CD4-positive, alpha-beta T cell treated with Interleukin-6 for 4 hours (primary cell): ENCODE measurements at places on chromosomes 3 and 15.

DNA sequence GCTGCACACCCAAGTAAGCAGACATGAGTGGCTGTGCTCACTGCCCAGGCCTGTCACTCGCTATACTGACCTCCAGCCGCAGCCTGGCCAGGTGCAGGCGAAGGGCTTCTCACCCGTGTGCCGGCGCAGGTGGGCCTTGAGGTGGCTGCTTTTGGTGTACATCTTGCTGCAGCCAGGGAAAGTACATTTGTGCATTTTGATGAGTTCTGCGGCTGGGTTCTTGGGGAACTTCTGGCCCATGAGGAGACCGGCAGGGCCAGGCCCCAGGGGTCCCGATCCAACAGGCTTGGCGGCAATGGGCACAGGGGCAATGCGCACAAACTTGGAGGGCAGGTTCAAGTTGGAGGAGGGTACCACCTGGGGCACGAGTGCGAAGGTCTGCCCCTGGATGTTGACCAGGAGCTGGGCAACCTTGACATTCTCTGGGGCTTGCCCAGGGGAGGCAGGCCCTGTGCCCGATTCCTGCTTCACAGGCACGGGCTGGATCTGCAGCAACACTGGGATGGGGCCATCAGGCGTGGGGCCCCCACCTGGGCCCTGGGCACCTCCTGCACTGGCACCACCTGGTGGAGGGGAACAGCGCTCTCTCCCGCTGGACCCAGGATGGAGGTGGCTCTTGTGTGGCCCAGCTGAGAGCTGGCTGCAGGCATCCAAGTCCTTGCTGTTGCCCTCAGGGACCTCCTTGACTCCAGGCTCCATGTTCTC is 5.3 kb downstream of the KLF15 start:
- DNase-seq = no peak

DNA sequence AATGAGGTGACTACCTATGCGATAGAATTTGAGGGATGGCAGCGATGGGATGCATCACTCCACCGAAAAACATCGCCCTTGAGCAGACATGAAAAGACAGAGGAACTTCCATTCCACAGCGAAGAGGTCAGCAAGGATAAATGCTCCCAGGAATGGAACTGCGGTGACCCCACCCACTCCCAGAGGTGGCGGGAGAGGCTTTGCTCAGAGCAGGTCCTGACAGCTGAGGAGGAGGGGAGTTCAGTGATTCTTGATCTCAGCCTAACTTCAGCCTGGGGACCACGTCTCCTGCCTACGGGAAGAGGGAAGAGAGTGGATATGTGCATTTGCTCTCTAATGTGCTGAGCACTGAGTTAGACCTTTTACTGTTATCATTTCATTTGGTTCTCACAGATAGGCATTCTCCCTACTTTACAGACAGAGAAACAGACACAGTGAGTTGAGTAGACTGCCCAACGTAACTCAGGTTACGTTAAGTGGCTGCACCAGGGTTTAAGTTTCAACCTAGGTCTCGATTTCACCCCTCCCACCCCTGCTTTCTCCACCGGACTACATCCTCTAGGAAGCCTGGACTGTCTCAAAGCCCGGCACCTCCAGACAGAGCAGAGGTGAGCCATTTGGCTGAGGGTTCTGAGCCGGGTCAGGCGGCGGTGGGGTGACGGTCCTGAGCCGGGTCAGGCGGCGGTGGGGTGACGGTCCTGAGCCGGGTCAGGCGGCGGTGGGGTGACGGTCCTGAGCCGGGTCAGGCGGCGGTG is 170.0 kb downstream of the RAB11A start:
- no peak for DNase-seq

- no peak for DNase-seq
Measured at GRCh38 chr15:83199288-83199687, 8.3 kb downstream of the HDGFL3 start.

- no peak for DNase-seq
Measured at GRCh38 chr3:43748179-43748578, 57.4 kb downstream of the ABHD5 start.

DNA sequence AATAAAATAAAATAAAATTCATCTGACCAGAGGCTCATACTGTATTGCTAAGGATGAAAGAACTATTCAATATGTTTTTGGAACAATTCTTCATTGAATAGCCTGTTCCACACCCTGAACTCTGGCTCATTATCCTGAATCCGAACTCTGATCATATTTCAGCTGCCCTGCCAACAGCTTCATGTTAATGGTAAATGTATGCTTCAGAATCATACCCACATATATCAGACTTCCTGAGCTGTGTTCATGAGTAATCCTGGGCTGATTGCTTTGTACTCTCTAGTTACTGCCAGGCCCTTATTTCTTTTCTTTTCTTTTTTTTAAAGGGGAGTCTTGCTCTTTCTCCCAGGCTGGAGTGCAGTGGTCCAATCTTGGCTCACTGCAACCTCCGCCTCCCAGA is 11.8 kb downstream of the INO80 start:
- no peak for DNase-seq

DNA sequence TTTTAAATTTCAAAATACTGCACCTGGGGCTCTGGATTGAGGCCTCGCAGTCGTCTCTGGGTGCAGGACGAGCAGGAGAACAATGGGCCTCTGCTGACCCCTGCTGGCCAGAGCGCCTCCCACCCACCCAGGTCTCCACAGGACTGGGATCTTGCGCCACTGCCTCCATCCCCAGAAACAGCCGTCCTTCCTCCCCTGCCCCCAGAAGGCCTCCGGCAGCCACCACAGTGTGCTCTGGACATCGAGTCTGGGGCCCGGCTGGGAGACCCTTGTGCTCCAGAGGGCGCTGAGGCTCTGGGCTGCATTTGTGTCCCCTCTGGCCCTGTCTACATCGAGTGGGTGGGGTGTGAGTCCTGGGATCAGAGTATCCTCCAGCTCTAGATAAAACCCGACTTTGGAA is 6.7 kb upstream of the ACSBG1 start:
- peak; percentile 87 for DNase-seq

DNA sequence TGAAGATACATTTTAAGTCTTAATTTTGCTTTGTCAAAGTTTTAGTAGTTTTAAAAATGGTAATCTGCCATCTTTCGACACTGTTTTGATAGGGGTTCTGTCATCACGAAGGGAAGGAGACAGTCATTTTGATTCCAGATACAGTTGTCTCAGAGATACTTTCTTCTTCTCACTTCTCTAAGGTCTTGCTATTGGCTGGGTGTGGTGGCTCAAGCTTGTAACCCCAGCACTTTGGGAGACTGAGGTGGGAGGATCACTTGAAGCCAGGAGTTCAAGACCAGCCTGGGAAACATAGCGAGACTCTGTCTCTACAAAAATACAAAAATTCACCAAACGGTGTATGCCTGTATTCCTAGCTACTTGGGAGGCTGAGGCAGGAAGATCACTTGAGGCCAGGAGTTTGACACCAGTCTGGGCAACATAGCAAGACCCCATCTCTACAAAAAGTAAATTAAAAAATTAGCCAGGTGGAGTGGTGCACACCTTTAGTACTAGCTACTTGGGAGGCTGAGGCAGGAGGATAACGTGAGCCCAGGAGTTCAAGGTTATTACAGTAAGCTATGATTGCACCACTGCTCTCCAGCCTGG is 3.3 kb downstream of the RAB8B start:
- no peak for DNase-seq

- no peak for DNase-seq
Measured at GRCh38 chr3:149586871-149587270, 71.0 kb downstream of the WWTR1 start.

GRCh38 chr15:40558952-40559742 is 5.7 kb downstream of the CCDC32 start:
- DNase-seq = no peak

DNA sequence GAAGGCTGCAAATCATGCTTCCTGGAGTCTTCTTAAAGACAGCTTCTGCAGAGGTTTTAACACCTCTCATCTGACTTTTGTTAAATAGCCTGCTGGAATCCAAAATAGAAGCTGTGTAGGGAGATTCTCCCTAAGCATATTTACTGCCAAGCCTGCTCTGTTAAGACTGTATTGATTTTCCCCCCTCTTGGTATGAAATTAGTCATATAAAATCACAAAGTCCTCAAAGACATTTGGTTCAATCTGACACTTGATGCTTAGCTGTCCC is 94.6 kb downstream of the ITPR1 start:
- no peak for DNase-seq

DNA sequence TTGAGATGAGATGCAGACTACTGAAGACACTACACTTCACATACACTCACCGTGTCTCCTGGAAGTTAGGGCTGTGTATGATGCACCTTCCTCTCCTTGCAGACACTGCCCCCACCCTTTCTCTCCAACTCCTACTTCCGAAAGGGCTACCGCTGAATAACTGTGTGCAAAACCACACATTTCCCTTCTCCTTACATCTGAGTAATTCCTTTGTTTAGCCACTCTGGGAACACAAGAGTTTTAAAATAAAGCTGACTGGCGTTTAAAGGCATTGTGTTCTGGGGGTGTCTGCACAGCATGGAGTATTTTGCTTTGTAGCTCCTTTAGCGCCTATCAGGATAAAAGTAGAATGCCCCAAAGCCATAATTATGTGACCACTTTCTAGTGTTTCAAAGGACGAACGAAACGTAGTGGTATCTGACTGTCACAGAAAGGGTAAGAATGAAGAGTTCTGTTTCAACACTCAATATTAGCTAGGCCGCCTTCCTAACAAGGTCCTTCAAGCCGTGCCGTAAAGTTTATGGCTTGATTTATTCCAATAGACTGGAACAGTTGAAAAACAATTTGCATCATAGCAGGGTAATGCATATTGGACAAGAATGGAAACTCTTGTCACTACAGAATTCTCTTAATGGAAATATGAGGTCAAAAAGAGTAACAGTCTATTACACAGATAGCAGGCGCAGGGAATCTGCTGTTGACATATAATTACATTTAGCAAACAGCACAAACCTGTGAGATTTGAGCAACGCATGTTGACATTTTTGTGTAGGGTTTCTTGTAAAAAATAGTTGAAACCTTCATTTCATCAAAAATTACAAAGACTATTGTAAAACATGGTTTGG is 619.9 kb downstream of the FOXP1 start:
- DNase-seq = no peak

GRCh38 chr3:58627570-58627885 is 39.0 kb downstream of the FAM3D start:
- no peak for DNase-seq

- no peak for DNase-seq
Measured at GRCh38 chr3:181824961-181825360, 113.2 kb downstream of the SOX2 start.

DNA sequence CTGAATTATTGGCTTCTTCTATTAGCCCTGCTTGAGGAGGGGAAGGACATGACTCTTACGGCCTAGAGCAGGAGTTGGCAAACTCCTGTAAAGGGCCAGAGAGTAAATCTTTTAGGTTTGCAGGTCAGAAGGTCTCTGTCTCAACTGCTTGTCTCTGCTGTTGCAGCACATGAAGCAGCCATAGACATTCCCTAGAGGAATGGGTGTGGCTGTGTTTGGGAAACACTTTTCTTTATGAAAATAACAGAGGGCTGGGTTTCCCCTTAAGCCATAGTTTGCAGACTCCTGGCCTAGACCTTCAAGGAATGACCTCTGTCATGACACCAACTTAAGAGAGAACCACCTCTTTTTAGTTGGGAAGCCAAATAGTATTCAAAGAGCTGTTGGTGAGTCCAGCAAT is 10.3 kb downstream of the TRAK1 start:
- DNase-seq = no peak
